CD4-positive, alpha-beta T cell (primary cell): ENCODE measurements at places on chromosomes 1 and 21.

DNA sequence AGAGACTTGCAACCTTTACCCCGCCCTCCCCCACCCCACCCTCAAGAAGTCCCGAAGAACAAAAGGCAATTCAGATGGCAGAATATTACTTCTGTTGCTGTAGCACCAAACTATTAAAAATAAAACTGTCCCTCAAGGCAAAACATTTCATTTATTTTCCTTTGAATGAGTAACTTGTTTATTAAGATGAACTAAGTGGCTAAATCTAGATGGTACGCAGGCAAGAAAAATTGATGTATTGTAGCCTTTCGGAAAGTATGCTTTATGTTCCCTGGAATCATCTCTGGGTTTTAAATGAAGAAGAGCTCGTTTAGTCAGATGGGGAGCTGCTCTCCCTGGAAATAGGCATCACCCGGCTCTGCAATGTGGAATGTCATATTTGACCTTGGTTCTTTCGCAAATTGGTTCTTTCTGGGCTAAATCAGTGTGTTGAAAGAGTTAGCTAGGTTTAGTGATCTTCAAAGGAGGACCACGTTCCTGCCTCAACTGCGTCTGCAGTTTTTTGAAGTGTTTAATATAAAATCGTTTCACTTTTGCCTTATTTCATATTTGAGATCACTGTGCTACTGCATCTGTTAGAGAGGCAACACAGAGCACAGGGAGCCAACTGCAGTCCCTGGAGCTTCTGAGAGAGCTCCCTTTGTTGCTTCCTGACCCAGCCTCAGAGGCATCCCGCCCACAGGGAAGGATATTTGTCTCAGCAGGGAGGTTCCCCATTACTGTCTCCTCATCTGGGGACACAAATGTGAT is 61.8 kb downstream of the KIF26B start:
- no peak for DNase-seq

GRCh38 chr21:42061195-42061985 is 9.7 kb upstream of the UMODL1 start:
- peak; percentile 20 for DNase-seq

DNA sequence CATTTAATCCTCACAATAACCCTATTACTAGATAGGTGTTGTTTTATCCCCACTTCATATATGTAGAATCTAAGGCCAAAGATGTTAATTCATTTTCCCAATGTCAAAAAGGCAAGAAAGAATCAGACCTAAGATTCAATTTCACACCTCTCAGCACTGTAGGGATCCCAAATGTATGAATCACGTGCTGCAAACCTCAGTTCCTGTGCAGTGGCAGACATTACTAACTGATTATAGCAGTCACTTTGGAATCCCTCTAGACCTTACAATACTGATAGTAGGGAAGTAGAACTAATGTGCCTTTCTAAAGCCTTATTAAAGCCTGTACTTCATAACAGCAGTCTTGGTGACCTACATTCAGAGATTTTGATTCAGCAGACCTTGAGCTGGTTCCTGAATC is 2.3 kb downstream of the C1orf87 start:
- DNase-seq, result no peak

GRCh38 chr1:46341222-46342083 is 846 bp downstream of the NSUN4 start:
- peak; percentile 21 for DNase-seq

DNA sequence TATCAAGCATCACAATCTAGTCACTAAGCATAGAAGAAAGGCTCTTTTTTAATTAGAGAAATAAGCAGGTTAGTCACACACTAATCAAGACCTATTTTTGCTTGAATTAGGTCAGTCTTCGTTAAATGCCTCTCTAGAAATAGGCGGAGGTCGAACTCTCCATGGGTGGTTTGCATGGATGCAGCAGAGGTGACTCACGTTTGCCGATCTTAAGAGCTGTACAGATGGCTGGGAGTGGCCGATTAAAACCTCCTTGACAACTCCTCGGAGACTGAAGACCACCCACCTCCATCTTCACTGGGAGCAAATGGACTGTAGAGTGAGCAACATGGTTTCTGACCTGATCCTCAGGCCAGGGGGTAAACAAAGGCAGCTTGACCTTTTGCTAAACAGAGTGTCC is 249.3 kb downstream of the ZNF648 start:
- DNase-seq, result no peak

GRCh38 chr1:11691302-11691914 is at the start of gene DRAXIN:
DRAXIN (plus strand) TSS chr1:11691710; CDS start chr1:11706259, 14,549 bp downstream.
- peak; percentile 16 for DNase-seq

GRCh38 chr1:49971088-49971487 is 52.7 kb downstream of the AGBL4 start:
- DNase-seq, result no peak

DNA sequence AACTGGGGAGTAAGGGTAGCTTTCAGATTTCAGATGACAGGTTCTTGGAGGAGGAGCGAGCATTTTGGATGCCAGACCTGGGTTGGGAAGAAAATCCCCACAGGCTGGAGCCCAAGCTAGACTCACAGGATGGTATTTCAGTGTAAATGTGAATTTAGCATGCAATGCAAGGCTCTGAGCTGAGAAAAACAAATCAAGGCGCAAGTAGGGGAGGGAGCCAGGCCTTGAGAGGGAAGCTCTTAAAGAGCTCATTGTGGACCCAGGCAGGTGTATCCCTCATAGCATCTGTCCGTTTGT is 386.1 kb downstream of the MATN1 start:
- no peak for DNase-seq

DNA sequence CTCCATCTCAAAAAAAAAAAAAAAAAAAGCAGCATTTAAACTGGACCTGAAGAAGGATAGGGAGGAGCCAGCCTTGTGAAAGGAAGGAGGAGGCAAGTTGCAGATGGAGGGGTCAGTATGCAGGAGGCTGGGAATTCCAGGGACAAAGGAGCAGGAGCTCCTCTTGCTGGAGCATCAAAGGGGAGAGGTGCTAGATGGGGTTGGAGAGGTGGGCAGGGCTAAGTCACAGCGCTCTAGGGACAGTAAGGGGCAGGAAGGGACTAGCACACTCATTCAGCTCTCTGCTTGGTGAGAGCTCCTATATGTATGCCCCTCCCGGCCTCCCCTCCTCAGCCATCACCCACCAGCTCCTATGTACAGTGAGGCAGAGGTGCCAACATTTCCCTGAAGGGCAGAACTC is 26.8 kb downstream of the MAP7D1 start:
- no peak for DNase-seq

GRCh38 chr21:39776589-39776988 is 31.6 kb downstream of the IGSF5 start:
- DNase-seq, result no peak

GRCh38 chr1:234958706-234959657 is 169.7 kb downstream of the TOMM20 start:
- no peak for DNase-seq

DNA sequence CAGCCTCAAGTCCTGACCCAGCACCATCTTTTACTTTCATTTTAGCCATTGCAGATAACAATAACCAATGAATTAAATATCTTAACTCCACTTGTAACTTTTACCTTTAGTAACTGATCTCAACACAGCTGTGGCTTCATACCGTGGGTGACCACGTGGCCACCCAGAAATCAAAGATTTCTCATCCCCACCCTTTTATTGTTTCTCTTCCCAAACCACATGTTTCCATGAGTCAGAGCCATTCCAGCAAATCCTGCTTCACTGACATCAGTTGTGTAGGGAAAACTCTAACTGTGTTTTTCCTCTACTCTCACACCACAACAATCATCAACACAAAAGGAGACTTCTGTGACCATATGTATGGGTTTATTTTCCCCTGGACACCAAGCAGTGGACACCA is 25.1 kb upstream of the BRDT start:
- no peak for DNase-seq

- no peak for DNase-seq
Measured at GRCh38 chr1:95221306-95221705, 12.7 kb upstream of the RWDD3 start.

GRCh38 chr21:43794857-43795256 is 5.5 kb downstream of the RRP1 start:
- DNase-seq, result no peak

DNA sequence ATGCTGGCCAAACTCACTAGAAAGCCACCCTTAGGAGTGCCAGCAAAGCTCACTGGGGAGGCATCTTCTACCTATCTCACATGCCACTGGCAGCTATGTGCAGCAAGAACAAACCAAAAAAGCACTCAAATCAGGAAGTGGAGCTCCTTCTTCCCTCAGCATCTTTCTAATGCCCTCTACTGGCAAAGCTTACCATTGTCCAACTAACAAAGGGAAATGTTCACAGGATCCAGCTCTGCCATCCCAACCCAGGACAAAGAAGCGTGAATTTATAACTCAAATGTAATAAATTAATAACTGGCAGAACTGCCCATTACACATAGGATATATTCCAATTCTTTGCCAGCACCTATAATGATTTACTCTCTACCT is 38.9 kb downstream of the LEPR start:
- DNase-seq, result no peak

- DNase-seq, result no peak
Measured at GRCh38 chr1:154556422-154556821, 2.0 kb downstream of the UBE2Q1 start.

DNA sequence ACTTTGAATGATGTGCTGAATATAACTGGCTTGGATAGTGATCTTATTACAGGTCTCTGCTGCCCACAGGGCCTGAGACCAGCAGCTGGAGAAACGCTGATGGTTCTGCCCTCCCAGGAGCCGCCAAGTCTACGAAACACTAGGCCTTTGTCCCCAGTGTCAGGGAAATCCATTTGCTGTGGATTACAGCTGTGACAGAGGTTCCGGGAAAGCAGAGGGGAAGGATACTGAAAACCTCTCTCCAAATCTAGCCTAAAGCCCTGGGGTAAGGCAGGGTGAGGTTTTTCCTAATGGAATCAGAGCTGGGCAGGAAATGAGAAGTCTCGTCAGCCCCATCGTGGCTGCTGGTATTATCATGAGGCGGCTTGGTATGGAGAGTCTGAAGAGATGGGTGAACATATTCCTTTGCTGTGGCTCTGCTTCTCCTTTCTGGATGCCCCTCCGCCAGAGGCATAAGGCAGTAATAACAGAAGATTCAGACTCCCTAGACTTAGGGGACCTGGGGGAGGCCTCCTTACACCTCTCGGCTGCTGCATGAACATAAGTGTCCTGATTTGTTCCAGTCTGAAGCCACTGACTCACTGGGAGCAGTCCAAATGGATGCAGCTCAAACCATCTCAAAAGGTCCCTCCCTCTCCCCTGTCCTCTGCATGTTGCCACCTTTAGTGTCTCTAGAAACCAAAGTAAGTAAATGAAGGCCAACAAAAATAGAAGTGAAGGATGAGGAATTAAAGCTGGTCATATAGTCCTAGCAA is 48.1 kb downstream of the PHC2 start:
- no peak for DNase-seq

DNA sequence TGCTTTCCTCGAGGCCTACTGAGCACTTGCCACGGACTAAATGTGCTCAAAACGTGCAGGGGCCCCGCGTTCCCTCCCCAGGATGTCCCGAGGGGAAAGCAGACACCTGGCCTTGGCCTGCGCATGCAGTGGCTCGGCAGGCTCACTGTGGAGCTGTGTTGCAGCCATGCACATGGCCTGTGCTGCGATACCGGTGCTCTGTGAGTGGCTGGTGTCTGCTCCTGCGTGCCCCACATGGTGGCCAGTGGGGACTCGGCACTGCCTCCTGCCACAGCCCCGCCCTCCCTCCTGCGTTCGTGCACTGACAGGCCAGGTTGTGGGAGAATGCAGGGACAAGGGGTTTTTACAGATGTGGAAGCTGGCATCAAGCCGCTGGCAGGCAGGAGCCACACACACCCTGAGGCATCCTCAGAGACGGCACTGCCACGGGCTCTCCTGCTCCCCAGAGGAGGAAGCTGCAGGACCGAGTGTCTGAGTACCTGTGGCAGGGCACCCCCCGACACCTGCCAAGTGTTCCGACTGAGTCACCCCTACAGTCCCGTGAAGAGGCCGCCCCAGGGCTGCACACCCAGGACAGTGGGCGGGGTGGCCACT is 16.9 kb upstream of the PTTG1IP start:
- no peak for DNase-seq

- DNase-seq, result no peak
Measured at GRCh38 chr1:43442756-43443155, 11.0 kb downstream of the HYI start.

DNA sequence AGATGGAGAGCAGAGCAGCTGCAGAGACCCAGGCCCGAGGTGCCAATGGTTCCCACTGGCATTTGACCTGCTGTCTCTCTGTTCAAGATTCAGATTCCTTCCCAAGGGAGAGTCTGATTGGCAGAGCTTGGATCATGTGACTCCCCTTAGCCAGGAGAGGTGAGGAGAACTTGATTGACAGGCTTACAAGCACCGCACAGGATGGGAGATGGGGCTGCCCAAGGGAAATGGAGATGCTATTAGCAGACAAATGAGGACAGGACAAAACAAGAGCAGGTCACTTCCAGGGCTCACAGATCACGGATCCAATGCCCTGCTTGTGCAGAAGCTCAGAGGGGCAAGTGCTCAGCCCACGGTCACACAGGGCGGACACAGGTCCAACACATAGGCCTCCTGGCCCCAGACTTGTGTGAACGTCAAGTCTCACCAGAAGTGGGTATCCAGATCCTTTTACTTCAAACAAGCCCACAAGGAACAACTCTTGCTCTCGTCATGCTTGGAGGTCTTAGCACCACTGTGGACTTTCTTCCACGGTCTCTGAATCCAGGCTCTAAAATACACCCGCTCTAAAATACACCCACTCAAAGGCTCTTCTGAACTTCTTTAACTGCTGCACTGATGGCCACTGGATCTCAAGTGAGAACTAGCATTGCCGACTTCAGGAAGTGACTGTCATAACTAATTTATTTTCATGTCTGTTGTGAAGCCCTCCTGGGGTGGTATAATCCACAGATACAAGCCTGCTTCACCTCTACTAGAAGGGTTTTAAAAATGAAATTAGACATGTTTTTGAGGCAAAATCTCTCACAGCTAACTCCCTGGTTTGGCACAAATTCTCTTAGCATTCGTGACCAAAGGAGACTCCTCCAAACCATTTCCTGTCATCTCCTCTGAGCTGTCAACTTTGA is 274.9 kb downstream of the RRAGC start:
- no peak for DNase-seq

- DNase-seq, result no peak
Measured at GRCh38 chr1:110647254-110647891, 27.4 kb downstream of the KCNA3 start.

DNA sequence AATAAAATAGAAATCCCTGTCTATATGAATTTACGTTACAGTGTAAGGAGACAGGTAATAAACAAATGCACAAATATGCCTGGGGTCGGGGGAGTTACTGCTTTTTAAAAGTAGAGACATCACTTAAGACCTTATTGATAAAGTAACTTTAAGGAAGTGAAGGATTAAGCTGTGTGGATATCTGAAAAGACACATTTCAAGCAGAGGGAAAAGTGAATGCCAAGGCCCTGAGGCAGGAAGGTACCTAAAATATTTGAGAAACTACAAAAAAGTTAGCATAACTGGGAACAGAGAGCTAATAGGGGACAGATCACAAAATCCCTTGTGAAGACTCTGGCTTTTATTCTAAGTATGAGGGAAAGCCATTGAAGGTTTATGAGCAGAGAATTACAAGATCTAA is 41.5 kb downstream of the TUT4 start:
- DNase-seq, result no peak

GRCh38 chr1:241624935-241625334 is 15.2 kb downstream of the CHML start:
- DNase-seq, result no peak

- DNase-seq, result no peak
Measured at GRCh38 chr1:240189386-240189989, 97.8 kb downstream of the FMN2 start.
